Kidney (tissue), 22 donors: ENCODE measurements at places on chromosomes 13 and 19. TPM values are rescaled to one million over a fixed set of nuclear protein-coding genes. Genes with fewer than 3 reads are reported as not detected.

GRCh38 chr13:101584331-101584730 is 131.9 kb downstream of the ITGBL1 start:
- no peak for DNase-seq

DNA sequence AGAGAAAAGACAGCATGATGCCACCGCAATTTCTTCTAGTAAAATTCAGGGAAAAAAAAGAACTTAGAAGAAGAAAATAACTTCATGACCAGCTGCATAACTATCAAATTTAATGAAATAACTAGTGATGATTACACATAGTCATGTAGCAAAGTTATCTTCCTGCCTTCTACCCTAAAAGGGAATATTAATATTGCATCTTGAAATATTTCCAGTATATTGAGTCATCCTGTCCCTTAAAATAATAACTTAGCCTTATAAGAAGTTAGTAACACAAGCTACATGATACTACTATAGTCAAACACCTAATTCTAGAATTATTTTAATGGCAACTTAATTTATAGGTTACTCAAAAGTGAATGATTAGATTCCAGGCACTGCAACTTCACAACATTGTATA is 289.2 kb downstream of the KLF12 start:
- no peak for DNase-seq

DNA sequence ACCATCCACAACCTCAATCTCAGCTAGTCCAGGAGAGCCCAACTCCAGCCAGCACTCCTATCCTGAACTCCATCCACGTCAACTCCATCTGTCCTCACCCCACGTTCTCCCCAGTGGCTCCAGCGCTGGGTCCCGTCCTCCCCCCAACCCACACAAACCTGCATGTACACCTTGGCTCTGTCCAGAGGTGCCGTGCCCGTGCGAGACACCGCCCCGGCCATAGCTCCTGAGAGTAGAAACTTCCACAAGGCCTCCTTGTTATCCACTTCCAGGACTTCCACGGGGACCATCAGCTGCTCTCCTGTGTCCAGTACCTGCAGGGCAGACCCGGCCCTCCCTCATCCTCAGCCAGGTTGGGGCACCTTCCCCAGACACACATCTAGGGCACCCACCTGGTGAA is 1.7 kb downstream of the SLC25A41 start:
- peak; percentile 28 for DNase-seq

DNA sequence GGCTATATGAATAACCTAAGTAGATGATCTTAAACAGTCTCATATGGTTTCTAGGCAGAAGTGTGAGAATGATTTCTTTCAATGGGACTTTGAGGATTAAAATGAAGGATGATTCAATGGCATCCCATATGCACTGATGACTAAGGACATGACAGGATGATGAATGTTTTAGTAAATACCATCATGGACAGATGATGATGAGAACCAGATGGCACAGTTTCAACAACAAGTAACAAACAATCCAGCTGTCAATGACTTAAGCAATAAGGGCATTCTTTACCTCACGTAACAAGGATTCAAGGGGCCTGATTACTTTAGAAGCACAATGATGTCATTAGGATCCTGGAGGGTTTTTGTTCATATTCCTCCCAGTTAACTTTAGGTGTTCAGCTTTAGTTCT is 2678.4 kb downstream of the PCDH9 start:
- DNase-seq = no peak

GRCh38 chr19:42294471-42295137 is 7.3 kb upstream of the PRR19 start:
- DNase-seq = peak; percentile 69

GRCh38 chr19:18322318-18322758 is 538 bp downstream of the LSM4 start:
- DNase-seq = peak; percentile 70

DNA sequence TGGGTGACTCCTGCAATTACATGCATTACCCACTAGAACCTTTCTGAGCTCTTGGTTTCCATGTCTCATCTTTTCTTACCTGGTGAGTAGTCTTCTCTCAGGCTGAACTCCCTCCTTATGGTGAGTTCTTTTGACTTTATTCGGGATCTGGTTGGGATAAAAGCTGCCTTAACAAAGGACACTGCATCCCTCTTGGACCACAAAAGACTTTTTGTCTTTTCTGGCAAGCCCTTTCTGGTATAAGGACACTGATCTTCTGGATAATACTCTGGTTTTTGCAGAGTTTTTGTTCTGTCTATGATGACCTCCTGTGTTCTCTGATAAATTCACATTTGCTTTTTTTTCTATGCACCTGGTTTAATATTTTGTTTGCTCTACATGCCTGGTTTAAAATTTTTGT is 66.7 kb downstream of the SLITRK1 start:
- no peak for DNase-seq

DNA sequence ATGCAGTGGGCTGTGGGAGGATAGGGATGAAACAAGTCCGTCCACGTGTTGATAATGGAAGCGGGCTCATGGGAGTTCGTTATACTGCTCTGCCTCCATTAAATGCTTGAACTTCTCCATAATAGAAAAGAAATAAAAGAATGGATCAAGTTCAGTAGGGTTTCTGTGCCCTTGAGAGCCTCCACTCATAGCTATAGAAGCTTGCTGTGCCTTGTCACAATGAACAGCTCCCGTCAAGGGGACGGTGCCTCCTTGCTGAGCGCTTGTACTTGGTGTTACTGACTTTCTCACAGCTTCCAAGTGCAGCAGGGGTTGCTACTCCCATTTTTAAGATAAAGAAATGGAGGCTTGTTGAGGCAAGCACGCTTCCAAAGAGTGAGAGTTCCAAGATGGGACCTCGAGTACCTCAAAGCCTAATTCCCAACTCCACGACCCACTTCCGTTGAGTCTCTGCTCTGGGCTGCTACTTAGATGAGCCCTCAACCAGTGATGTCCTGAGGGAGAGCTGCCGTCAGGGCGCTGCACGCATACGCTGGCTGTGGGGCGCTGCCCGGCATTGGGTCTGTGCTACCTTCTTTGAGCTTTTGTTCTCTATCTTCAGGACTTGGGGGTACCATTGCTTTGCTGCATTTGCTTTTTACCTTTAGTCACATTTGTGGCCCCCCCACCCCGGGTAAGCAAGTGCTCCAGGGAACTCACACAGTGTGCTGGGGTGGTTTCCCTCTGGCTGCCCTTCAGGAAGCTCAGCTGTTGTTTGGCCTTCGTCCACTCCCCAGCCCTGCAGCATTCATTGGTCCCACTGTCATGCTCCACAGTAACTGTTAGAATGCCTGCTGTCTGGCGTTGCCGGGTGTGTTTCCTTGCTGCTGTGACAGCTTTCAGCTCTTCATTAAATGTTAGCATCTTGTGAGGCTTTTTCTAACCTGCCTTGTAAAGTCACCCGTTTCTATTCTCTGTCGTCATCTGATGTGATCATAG is 9.5 kb downstream of the SNRNP70 start:
- DNase-seq = no peak

- DNase-seq = no peak
Observed at GRCh38 chr13:46679369-46680120, 117.4 kb downstream of the ESD start.

MADCAM1 gene
- 0.50 TPM for total RNA-seq

ZNF667 gene
- 8.5 TPM for total RNA-seq

FXYD7 gene
- 0.94 TPM for total RNA-seq

DNA sequence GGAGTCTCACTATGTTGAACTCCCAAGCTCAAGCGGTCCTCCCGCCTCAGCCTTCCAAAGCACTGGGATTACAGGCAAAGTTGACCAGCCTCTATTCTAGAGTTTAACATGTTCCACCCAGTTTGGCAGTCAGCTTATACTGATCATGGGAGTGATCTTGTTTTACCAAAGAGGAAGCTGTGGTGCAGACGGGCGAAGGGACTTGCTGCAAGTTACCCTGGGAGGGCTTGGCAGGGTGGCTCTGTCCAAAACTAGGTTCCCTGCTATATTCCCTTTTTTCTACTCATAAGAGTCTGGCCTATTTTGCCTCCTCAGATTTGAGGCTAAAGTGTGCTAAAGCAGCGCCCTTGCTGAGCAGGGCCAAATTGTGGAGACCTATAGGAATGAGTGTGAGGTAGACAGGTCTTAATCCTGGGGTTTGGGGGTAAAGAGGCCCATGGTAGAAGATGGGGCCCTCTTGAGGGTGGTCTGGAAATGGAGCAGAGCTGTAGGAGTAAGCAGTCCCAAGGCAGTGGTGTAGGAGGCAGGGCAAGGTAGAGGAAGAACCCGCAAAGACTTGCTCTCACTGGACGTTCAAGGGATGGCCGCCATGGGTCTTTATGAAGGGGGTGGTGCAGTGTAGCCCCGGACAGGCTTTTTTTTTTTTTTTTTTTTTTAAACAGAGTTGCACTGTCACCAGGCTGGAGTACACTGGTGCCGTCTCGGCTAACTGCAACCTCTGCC is 3.3 kb downstream of the RPS19 start:
- DNase-seq = peak; percentile 26

- no peak for DNase-seq
Observed at GRCh38 chr13:28761586-28761985, 42.8 kb upstream of the SLC46A3 start.

DNA sequence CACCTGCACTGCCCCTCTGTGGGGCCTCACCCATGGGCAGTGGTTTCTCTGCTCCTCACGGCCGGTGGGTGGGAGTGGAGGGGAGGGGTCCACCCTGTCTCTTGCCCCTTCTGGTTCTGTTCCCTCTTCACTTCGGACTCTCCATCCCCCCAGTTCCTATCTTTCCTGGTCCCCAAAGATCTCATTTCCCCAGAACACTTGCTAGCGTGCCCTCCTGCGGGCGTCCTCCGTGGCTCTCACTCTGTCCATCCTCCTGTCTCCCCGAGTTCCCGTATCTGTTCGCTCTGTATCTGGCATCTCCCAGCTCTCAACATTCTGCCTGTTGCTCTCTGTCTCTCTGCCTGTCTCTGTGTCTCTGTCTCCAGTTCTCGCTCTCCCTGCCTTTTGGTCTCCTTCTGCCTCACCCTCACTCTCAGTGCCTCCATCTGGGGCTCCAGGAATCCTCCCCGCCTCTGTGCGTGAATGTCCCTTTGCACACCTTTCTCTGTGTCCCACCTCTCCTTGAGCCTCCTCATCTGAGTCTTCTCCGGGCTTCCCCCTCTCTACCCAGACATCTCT is 363 bp downstream of the SPIB start:
- DNase-seq = no peak

DNA sequence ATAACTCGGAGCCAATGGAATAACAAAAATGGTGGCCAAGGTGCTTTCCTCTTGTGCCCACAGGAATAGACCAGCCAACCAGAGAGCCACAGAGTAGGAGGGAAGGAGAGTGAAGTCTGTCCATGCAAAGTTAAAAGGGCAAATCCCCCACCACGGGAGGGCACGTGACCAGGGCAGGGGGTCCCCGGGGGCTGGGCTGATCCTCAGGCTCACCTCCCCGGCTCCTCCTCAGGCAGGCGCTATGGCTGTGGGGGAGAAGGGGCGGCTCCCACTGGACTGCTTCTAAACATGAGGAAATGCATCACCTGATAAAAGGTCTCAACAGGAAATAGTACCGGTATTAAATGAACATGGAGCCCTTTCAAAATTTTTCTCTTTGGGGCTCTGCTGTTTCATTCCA is 73.2 kb upstream of the SLC15A1 start:
- peak; percentile 30 for DNase-seq

GRCh38 chr13:110629735-110630134 is 14.4 kb downstream of the NAXD start:
- no peak for DNase-seq

ZNF260 gene
- total RNA-seq = 12.8 TPM

DNA sequence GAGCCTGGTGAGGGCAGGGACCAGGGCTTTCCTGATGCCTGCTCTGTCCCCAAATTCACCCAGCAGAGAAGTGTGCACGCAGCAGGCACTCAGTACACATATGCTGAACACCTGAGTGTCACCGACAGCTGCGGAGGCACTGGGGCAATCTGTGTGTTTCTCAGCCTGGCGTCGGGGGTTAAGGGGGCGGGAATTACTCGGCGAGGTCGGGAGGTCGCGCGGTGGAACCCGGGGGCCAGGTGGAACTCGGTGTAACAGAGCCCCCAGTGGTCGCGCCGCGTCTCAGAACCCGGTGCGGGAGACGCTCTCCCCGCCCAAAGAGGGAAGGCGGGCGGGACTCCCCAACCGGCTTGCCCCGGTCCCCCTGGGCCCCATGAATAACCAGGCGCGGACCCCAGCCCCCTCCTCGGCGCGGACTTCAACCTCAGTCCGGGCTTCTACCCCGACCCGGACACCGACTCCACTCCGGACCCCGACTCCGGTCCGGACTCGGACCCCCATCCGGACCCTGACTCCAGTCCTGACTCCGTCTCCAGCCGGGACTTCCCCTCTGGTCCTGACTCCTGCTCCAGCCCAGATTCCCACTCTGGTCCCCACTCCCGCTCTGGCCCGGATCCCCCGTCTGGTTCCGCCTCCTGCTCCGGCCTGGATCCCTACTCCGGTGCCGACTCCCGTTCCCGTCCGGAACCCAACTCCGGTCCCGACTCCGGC is at the start of gene SELENOV:
Gene SELENOV, plus strand, starts transcription at position 300 of the 711 bp plus-strand sequence. Its CDS starts 74 bp downstream, at position 374.
- DNase-seq = peak; percentile 90

DNA sequence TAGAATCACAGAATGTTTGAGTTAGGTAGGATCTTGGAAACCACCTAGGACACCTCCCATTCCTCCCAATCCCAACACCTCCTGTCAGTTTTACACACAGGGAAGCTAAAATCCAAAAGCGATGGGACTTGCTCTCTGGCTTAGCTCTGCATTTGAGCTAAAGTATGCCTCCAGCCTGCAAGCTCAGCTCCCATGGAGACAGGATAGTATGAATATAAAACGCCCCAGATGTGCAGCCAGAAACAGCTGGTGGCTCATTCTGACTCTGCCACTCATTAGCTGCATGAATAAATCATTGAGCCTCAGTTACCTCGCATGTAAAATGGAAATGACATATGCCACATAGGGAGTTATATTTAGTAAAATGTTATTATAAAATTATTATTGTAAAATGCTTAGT is 336.0 kb downstream of the SUCLA2 start:
- DNase-seq = no peak

DNA sequence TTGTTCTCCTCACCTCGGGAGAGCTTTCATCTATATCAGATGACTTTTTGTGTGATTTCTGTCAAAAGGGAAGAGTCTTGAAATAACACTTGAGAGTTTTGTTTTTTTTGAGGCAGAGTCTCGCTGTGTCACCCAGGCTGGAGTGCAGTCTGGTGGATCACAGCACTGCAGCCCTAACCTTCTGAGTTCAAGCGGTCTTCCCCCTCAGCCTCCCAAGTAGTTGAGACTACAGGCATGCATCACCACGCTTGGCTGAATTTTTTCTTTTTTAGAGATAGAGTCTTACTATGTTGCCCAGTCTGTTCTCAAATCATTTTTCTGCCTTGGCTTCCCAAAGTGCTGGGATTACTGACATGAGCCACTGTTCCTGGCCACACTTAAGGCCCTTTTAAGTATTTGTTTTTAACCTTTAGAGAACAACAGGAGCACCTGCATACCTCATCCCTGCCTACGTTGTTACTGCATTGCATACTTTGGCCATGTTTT is 11.4 kb downstream of the NDFIP2 start:
- DNase-seq = peak; percentile 15

GRCh38 chr13:73800011-73800410 is 334.2 kb downstream of the KLF12 start:
- no peak for DNase-seq

TMPRSS9 gene
- total RNA-seq = not detected

DNA sequence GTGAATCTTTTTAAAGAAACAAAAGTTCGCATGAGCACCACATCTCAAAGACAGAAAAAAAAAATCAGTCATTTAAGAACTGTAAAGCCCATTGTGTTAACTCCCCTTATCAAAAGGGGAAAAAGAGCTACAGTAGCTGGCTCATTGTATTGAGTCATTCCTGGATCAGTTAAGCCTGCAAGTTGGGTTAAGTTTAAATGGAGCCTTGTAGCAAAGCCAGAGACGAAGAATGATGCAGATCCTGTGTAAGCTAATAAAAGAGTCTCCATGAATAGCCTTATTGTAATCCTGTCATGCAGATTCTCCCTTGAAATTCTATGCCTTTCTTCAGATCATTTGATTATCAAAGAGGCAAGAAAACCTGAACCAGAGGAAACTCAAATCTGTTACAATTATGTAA is 83.8 kb downstream of the CRYL1 start:
- no peak for DNase-seq
